ENCODE measurements at places on chromosomes 16 and 17. TPM values are rescaled to one million over a fixed set of nuclear protein-coding genes. Genes with fewer than 3 reads are reported as not detected.

- DNase-seq: no peak
Observed at GRCh38 chr17:72922219-72922618, 170.3 kb downstream of the SLC39A11 start.

GRCh38 chr17:68297195-68297594, 5.9 kb downstream of the ARSG start:
- no peak for DNase-seq

DNA sequence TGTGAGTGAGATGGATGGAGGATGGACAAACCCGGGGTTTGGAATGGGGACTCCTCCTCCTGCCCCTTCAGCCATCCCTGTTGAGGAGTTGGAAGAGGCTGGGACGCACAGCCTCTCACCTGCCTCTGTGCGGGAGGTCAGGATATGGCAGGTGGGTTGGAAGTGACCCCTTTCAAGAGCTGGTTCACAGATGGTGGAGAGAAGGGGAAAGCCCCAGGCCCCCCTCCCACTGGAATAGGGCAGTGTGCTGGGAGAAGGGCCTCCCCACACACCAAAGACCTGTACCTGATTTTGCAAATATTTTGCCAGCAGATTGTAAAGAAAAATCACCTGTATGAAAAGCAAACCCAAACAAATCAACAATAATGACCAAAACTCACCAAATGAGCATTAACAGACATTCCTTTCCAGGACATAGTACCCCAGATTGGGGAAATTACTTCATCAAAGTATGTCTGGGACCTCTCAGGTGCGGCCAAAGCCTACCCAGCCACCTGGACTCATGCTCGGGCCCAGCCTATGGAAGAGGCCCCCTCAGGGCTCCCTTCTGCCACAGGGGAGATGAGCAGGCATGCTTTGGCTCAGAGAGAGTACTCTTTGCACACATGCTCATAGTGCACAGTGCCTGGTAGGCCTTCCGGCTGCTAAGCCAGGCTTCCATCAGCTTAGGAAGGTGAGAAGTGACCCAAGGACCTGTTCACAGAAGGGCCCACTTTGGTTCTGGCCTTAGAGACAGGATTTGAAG, 7.8 kb downstream of the SLC47A2 start:
- DNase-seq: no peak

- no peak for DNase-seq
Observed at GRCh38 chr16:4382795-4383357, 11.2 kb downstream of the VASN start.

DNA sequence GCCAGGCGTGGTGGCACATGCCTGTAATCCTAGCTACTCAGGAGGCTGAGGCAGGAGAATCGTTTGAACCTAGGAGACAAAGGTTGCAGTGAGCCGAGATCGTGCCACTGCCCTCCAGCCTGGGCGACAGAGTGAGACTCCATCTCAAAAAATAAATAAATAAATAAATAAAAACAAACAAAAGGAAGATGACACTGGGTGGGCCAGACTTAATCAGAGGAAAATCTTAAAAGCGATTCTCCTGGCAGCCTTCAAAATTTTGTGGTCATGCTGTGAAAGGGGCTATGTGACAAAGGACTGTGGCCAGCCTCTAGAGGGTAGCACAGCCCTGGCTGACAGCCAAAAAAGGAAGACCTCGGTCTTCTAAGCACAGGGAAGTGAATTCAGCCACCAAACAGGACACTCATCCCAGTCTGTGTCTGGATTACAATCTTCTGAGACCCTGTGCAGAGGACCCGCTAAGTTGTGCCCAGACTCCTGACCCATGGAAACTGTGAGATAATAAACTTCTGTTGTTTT, 391.1 kb downstream of the CNTNAP4 start:
- DNase-seq: peak; percentile 19

DNA sequence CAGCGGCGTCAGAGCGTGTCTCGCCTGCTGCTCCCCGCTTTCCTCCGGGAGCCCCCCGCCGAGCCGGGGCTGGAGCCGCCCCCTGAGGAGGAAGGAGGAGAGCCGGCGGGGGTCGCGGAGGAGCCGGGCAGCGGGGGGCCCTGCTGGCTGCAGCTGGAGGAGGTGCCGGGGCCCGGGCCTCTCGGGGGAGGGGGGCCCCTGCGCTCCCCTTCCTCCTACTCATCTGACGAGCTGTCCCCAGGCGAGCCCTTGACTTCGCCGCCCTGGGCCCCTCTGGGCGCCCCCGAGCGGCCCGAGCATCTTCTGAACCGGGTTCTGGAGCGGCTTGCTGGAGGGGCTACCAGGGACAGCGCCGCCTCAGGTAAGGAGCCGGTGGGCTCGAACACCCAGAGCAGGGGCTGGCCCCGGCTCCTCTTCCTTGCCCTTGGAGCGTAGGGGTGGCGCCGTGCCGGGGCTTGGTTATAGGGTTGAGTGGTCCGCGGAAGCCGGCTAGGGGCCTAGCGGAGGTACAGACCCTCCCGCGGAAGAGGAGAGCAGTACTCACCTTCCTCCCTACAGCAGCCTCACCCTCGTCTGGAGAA, 841 bp downstream of the RAPGEFL1 start:
- peak; percentile 69 for DNase-seq

- peak; percentile 68 for DNase-seq
Observed at GRCh38 chr17:48878920-48879898, 13.4 kb upstream of the ATP5MC1 start.

DNA sequence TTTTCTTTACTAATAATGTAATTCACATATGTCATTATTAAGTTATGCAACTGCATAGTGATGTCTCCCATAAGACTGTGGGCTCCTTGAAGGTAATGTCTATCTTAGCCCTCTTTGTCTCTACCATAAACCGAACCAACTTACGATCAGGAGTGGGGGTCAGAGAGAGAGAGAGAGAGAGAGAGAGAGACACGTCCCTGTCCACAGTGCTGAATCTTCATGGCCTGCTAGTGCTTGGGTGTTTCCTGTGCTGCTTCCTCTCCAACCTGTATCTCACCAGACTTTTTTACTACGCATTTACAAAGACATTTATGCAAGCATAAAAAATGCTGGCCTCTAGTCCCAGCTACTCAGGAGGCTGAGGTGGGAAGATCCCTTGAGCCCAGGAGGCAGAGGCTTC, 52.2 kb upstream of the HAPSTR1 start:
- DNase-seq: no peak

DNA sequence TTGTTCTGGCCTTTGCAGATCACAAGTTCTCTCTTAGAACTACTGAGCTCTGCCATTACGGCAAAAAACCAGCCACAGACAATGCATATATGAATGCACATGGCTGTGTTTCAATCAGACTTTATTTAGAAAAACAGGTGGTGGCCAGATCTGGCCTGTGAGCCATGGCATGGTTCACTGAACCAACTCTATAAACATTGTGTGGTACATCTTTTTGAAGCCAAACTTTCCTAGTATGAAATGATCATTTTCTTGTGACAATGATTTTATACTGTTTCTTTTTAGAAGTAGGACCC, 65.9 kb upstream of the AMZ2 start:
- DNase-seq: no peak

GRCh38 chr17:38730526-38731379, 612 bp downstream of the CISD3 start:
- peak; percentile 47 for DNase-seq

DNA sequence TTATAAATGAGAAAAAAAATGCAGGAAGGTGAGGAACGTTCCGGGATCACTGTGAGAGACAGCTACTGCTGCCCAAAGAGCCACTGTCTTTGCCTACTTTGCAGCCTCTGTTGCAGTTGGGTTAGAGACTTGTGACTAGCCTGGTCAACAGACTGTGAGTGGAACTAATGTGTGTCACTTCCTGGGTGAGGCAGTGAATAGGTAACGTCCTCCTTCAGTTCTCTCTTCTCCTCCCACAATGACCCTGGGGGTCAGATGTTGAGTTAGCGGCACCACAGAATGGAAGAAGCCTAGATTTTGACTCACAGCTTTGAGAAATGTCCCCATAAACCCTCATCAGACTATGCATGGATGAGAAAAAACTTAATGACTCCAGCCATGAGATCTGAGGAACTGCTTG, 5.2 kb downstream of the C16orf46 start:
- DNase-seq: no peak

DNA sequence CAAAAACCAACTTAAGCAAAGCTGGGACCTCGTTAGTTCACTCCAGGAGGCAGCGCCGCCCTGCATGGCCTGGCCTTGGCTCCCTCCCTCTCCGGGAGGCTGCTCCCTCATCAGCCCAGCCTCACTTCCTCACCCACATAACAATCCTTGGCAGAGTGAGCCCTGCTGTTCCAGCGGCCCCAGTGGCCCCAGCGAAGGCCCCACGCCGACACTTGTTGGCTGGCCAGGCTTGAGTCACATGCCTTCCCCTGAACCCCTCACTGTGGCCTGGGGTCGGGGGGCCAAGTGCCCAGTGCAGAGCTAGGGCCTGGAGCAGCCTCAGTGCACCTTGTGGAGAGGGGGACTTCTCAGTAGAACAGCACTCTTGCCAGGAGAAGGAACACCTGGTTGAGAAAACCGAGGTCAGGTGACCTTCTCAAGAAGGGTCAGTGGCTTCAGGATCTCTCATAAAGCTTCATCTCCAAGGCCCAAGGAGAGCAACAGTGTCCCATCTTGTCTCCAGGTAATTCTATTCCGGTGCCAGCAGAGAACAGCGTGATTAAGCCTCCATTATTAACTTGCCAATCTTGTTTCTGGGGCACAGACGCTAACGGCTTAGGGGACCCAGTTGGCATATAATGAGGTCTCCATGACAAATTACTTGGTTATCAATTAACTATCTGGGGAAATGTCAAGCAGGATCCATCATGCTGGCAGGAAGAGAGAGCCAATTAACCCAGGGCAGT, 26.8 kb downstream of the ENDOV start:
- no peak for DNase-seq

DNA sequence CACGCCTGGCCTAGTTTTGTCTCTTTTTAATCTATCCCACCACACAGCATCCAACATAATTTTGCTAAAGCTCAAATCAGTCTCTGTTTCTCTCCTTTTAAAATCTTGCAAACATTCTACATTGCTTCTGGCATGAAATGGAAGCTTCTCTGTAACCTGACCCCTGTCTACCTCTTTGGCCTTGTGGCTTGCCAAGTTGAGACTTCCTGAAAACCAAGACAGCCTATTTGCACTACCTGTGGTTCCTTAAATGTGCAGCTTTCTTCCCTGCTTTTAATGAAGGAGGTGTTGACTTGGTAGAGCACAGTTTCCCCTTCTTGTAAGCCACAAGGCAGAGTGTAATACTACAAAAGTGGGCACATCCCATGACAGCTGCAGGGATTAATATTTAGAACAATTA, 6.0 kb upstream of the CCL3 start:
- no peak for DNase-seq

DNA sequence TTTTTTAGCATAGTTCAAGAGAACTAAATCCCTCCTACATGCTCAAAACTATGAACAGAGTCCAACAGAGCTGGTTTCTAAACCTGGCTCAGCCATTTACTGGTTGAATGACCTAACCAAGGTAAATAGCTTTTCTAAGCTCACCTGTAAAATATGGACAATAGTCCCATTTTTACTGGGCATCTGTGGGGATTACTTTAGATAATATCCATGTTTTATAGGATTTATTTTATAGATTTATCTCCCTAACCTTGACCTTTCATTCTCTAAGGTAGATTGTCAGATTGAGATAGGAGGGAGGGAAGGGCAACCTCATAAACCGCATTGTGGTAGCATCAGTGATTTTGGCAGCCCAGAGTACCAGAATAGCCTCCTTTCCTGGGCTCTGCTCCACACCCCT, 178.5 kb upstream of the TOX3 start:
- no peak for DNase-seq

DNA sequence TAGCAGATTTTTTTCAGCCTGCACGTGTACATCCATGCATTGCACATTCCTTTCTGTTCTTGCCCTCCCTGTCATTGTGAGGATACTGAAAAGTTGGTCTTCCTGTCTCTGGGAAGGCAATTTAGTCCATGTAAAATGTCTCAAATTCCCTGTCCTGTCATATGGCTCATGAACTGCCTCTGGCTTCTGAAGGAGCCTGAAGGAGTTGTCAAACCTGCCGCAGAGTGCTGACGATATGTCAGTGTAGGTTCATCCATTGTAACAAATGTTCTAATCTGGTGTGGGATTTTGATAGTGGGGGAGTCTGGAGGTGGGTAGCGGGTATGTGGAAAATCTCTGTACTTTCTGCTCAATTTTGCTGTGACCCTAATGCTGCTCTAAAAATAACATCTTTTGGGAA, 59.6 kb downstream of the YPEL2 start:
- no peak for DNase-seq

PPM1E gene
- 8.2 TPM for total RNA-seq

GRAP gene
- 0.50 TPM for total RNA-seq

Measured in WTC11 (cell line).